RCC 7860 (cell line): ENCODE measurements at places on chromosomes 7 and 10.
A peak's percentile ranks its signal among the peaks of the same experiment; 100 is the strongest.

DNA sequence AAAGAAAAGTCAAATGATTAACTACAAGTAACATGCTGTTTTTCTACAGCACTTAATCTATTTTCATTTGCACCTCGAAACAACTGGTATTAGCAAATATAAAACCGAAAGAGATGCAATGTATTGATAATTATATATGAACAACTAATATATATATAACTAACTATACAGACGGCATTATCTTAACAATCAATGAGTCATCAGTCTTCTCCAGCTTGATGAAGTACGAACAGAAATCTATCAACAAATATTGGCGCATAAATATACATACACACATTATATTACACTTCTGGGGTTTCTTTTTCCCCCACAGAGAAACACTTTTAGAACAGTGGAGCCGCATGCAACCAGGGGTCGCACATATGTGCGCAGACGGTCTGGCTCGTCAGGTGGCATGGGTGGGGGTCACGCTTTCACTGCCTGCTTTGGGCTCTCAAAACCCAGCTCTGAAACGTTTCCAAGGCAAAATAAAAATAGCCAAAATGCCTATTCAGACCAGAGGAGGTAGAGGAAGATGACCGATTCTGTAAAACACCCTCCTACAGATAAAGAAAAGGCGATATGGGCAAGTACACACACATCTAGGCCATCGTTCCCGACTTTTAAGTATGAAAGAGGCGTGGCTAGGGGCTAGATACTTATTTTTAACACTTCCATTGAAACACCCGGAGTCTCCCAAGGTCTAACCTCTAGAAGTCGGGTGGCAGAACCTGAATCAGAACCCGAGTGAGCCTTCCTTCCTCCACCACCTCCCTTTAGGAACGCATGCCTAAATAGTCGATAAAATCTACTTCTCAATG lies 1.7 kb downstream of the ARHGAP12 start:
- DNase-seq: no peak

DNA sequence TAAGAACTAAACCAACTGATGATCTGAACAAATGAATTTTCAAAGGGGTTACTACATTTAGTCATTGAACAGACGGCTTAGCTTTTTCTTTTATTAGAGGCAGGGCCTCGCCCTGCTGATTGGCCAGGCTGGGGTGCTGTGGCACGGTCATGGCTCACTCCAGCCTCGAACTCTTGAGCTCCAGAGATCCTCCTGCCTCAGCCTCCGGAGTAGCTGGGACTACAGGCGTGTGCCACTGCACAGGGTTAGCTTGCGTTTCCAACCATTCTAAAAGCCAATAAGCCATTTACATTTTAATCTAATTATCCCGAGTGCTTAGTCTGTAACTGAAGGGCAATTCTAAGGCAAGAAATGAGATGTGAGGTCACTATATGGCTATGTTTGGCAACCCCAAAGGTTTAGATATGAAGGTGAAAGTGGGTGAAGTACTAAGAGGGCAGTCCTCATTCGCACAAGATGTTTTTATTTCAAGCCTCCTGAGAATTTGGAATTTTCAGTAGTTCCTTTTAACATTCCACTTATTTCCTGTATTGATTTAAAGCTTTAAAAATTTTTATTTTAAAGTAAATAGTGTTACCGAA lies 1.6 kb upstream of the CDK13 start:
- DNase-seq: no peak

GRCh38 chr10:17200001-17200911 lies 1.2 kb downstream of the TRDMT1 start:
- peak; percentile 45 for DNase-seq

DNA sequence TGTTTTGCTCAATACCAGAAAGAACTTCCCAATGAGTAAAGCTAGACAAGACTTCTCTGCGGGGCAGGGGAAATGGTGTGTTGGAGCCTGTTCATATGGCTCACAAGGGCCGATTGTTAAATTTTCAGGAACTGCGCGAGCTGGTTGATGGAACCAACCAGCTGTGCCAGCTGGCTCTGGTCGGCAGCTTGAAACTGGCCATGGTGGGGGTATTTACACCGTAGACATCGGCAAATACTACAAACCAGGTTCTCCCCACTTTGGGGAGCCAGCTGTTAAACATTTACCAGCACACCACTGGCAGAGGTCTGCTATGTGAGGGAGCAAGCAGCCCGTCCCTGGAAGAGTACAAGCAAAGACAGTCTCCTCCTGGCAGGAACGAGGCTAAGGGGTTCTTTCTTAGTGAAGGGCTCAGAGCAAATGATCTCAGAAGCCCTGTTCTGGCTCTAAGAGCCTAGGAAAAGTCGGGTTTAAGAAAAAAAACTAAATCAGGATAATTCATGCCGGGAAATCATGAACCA lies 8.8 kb upstream of the ZMIZ1 start:
- no peak for DNase-seq

DNA sequence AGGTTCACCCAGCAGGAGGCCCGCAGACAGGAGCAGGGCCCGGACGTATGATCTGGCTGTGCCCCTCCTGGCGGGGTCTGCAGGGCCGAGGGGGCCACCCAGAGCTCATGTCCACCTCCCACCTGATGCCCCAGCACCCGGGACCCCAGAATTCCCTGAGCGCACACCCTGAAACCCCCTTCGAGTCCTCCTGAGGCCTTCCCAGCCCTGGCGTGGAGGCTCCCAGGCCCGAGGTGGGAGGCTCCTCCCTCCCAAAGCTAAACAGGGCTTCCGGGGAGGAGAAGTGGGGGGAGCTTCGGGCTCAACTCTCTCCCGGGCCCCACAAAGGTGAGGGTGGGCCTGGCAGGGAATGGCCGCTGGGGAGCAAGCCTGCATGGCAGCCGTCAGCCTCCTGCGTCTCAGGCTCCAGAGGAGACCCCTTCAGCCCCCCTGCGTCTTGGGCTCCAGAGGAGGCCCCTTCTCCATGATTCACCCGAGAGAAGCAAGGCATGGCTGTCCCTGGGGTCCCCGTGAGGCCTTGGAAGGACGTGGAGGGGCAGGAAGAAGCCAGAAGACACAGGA lies 30.2 kb downstream of the MICALL2 start:
- no peak for DNase-seq

DNA sequence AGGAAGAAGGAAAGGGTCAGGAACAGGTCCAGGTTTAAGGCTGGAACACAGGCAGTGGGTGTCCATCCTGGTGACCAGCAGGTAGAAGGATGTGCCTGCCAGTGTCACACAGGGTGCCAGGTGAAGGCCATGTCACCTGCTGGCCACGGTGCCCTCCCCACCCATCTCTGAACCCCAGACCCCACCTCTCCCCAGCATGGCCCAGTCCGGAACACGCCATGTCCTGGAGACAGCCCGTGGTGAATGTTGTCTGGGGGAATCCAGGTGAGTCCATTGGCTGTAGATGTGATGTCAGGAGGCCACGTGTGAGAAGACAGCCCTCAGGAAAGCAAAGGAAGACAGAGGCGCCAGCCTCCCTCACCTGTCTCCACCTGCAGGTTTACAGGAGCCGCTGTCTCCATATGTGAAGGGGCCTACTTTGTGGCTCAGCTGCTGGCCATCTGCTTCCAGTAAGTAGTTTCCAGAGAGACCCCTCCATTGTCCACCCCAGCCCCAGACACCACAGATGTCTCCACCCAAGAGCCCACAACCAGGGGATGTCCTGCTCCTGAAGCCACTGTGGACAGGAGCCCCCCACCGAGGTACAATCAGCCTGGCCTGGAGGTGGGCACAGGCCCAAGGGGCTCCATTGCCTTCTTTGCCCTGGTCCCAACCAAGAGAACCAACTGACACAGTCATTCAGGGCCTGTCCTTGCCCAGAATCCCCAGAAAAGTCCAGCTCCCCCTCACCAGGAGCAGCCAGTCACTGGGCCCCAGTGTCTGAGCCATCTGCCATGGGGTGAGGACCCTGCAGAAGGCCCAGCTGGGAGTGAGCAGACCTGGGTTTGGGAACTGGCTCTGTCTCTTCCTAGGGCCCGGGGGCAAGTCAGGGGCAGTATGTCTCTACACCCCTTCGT lies 20.7 kb downstream of the TMEM72 start:
- DNase-seq: no peak

GRCh38 chr10:3542185-3542611 lies 242.8 kb downstream of the KLF6 start:
- DNase-seq: peak; percentile 63

DNA sequence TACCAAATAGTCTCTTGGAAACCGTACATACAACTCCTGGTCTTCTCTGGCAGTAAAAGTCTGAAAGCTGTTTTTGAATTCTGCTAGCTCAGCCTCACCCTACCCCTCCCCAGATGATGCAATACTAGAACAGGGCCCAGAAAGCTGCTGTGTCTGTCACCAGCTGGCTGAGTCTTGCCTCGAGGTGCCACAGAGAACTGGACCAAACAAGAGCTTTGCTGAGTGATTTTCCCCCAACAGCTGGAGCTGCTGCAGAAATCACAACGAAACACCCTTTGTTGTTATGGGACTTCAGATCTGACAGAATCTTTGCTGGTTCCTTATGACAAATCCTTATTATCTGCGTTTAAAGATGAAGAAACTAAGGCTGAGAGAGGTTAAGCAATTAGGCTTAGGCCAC lies 134.1 kb downstream of the SPAG6 start:
- DNase-seq: no peak

DNA sequence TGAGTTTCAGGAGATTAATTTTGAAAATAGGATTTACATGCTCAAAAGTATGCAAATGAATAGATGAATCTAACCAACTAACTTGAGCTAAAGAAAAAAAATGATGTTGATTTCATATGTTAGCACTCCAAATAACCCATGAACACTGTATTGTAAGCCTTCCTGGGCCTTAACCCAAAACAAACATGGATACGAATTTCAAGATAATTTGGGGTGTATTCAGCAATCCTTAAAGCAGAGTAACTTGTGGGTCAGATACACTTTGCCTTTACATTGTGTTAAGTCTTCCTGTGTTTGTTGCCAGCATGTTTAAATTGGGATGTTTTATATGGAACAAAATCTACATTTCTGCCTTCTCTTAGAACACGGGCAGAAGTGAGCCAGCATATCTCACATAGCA lies 124.2 kb upstream of the WDR11 start:
- no peak for DNase-seq

GRCh38 chr7:93530701-93531100 lies 43.8 kb downstream of the CALCR start:
- DNase-seq: no peak

DNA sequence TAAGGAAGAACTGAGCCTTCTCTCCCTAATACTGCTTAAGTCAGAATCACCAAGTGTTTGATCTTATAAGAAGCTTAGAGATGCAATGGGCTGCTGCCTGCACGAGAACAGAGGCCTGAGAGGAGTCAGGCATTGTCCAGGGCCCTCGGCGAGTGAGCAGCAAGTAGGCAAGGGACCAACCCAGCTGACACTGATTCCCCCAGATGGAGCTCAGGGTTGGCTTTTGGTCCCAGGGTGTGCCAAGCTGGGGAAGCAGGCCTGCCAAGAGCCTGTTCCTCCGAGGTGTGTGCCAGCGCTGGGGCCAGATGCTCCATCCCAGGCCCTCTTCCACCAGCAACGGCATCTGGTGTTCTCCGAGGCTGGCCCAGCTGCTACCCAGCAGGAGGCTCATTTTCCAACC lies 222.0 kb upstream of the ZMIZ1 start:
- no peak for DNase-seq

- no peak for DNase-seq
Measured at GRCh38 chr10:106537866-106538265, 626.6 kb downstream of the SORCS1 start.

DNA sequence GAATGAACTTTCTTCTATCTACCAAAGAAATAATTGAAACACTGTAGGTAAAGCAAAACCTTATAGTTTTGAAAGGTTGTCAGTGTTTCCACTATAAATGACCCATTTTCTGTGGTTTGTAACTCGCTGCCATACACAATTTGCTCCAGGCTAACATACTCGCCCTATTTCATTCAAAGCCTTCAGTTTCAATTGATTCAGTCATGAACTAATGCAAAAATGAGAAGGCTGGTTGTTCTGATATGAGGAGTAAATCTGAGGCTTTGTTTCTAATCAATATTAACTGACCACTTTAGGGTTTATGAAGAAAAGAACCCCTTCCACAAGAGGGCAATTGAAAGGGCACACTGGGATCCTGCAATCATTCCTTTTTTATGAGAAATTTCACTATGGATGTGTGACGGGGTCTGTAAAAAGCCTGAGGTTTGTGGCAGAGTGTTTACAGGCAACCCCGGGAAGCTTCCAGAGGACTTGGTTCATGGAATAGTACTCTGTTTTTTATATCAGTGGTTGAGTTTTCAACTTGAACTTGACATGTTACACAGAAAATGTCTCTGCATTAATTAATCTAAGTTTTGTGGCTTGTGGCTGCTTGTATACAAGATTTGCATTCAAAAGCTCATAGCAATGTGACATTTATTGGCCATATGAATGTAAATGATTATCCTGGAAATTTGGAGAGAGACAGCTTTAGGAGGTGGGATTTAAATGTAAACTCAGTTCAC lies 133.2 kb downstream of the NRP1 start:
- no peak for DNase-seq

DNA sequence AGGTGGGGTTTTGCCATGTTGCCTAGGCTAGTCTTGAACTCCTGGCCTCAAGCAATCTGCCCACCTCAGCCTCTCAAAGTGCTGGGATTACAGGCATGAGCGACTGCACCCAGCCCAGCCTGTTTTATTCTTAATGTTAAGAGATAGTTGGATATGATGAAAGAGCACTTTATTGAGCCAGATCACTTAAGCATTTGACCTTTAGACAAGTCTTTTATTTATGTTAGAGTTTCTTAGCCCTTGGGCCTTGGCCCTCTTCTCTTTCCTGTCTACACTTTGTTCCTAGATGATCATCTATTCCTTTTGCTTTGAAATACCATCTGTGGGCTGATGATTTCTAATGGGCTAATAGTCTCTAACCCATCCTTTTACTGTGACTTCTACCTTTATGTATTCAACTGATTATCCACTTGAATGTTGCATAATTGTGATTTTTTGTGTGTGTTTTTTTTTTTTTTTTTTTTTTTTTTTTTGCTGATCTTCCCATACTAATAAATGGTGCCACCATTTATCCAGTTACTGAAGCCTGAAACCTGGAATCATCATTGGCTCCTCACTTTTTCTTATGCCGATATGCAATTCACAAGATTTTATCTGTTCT lies 34.8 kb downstream of the BTRC start:
- no peak for DNase-seq

DNA sequence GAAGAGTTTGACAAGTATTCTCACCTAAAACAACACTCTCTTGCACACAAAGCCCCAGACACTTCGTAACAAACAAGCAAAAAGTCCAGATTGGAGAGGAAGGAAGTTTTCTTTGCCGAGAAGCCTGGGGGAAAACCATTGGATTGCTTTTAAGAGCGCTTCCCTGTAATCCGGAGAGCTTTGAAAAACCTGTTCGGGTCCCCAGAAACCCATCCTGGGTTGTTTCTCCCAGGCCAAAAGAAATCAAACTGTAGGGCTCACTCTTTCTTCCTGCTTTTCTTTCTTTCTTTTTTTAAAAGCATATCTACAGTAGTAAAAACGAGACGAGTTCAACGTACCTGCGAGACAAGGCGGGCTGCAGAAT lies 655 bp downstream of the SP8 start:
- no peak for DNase-seq

GRCh38 chr10:2984682-2985081 lies 82.7 kb upstream of the PFKP start:
- DNase-seq: no peak

- no peak for DNase-seq
Measured at GRCh38 chr10:49080071-49080470, 35.3 kb downstream of the VSTM4 start.
